ENCODE measurements at places on chromosomes 13 and 19.

GRCh38 chr19:41967054-41967783 is 8.1 kb upstream of the RABAC1 start:
- no peak for DNase-seq

DNA sequence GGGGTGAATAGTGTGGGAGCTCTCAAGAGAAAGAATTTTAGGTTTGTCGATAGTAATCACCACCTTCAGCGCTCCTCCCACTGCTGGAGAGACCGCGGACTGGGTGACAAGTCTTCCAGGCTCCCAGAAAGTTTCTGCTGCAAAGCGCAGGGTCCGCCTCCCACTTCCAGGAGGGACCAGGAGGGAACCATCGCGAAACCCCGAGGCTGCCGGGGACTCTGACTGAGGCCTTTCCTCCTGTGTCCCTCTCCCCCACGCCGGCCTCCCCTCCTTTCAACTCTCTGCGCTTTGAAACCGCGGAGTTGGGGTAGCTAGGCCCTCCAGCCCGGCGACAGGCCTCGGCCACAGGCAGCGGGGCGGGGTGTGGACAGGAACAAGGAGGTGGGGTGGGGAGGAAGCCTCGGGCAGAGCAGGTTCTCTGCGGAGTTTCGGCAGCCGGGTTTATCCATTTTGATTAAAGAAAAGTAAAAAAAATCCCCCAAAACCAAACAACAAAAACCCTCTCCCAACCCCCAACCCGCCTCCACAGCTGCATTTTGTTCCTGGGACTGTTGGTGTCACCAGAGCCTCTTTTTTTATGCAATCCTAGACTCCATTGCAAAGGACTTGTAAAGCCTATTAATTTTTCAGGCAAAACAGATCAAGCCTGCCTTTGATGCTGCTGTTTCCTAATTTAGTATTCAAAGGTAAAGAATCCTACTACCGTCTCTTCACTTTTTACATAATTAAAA is 157.2 kb downstream of the TM9SF2 start:
- DNase-seq, result peak; percentile 67

DNA sequence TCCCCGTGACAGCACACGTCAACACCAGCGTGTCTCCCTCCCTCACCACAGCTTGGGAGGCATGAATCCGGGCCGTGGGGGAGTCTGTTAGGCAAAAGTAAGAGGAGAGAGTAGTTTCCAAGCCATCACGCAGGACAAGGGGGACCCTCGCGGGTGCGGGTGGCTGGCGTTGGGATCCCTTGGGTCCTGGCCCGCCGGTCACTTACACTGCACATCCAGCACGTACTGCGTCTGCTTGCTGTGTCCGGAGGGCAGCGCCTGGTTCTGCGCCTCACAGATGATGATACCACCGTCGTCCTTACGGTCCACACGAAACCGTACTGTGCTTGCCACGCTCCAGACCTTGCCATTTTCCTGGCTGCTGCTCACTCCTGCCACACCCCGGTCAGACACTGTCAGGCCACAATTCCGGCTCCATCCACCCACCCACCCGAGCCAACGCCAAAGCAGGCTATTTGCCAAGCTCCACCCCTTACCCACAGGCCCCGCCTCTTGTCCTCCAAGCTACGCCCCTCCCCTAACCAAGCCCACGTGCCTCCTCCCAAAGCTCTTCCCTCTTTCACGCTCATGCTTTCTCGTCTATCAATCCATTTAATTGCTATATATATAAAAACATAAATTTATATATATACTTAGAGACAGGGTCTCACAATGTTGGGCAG is 6.6 kb upstream of the ZNF428 start:
- no peak for DNase-seq

GRCh38 chr13:108315991-108316390 is 46.5 kb downstream of the TNFSF13B start:
- DNase-seq, result no peak

DNA sequence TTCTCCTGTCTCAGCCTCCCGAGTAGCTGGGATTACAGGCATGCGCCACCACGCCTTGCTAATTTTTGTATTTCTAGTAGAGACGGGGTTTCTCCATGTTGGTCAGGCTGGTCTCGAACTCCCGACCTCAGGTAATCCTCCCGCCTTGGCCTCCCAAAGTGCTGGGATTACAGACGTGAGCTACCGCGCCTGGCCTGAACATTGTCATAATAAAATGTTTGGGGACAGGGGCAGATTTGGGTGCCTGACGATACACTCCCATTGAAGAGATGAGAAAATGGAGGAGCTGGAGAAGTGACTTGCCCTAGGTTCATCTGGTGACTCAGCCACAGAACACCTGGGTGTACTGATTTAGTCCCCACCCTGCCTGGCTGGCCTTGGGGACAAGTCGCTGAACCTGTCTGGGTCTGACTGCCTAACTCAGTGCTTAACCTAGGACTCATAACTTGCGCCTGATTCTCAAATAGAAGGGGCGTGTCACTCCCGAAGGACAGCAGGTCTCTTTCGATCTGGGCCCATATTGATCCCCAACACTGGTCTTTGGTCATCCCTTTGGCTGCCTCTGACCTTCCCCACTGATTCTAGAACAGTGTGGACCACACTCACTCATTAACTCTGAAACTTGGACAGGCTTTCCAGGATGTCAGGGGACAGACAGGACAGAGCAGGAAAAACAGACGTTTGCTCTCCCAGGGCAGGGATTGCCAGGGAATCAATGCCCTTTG is 7.6 kb upstream of the BICRA start:
- no peak for DNase-seq

DNA sequence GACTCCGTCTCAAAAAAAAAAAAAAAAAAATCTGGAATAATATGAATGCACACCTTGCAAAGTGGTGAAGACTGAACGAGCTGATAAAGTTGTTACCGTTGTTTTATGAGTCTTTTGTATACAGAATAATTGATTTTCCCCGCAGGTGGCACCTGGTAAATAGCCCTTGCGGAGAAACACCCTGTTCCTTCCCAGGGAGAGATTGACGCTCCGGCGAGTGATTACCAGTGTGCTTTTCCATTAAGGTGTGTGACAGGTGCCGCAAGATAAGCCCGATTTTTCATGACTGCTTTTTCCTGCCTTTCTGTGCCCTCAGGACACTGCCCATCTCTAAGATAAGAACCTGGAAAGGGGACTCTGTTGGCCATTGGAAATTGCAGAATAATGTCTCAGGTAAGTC is 943 bp downstream of the ZNF302 start:
- no peak for DNase-seq

DNA sequence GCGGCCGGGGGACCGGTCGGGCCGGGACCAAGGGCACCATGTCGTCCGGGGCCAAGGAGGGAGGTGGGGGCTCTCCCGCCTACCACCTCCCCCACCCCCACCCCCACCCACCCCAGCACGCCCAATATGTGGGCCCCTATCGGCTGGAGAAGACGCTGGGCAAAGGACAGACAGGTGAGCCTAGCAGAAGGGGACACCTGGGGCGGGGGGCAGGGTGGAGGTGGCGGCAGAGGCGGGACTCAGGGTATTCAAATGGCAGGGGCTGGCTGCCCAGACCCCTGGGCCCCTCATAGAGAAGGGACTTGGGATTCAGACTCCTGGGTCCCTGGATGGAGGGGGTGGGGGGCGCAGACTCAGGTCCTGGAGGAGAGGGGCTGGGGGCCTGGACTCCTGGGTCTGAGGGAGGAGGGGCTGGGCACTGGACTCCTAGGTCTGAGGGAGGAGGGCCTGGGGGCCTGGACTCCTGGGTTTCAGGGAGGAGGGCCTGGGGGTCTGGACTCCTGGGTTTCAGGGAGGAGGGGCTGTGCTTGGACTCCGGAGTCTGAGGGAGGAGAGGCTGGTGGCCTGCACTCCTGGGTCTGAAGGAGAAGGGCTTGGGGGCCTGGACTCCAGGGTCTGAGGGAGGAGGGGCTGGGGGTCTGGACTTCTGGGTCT is 735 bp downstream of the BRSK1 start:
- DNase-seq, result no peak

DNA sequence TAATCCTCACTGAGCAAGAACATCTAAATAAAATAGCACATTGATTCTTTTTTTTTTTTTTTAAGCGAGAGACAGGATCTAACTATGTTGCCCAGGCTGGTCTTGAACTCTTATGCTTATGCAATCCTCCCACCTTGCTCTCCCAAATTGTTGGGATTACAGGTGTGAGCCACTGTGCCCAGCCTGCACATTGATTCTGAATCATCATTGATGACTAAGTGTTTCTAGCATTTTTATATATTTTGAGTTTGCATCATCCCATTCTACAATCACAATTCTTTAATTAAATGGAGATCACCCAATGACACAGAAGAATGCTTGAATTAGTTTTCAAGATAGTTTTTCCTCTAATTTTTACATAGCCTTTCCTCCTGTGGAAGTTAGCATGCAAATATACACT is 354.1 kb downstream of the KLF5 start:
- no peak for DNase-seq

GRCh38 chr19:53945441-53945840 is 17.3 kb upstream of the CACNG8 start:
- DNase-seq, result no peak

DNA sequence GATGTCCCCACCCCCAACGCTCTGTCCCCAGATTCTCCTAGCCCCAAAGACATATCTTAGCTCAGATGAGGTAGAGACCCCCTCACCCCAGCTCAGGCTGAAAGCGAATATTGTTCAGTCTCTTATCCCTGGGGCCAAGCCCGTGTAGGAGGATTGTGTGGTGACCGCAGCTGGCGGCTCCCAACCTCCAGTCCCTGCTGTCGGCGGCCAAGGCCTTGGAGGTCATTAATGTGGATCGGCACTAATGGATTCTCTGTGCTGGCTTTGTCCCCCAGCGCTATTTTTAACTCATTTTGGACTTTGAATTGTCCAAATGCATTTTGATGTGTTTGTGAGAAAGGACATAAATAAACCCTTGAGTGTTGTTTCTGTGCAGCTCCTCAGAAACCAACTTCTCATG is 124.2 kb downstream of the UQCRFS1 start:
- no peak for DNase-seq
